Sciatic nerve (tissue), 2 donors: ENCODE measurements at places on chromosomes 7 and 10.

- no peak for DNase-seq
These were observed 2.6 kb downstream of the LRRN3 start for GRCh38 chr7:111093496-111093895.

DNA sequence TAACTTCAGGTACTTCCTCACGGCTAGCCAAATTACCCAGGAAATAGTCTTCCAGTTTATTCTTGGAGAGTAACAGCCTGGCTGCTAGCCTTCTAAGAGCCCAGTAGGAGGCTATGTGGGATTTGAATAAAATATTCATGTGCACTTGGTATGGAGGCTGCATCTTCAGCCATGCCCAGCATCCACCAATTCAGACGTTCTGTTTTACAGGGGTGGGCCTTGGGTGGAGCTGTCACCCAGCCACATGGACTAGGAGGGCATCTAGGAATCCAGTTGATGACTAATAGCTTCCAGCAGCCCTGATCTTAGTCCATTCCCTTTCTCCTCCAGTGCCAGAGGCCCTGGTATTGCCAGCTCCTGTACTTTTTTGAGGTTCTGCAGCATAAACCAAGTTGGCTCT lies 66.3 kb upstream of the ZRANB1 start:
- DNase-seq, result no peak

- no peak for DNase-seq
These were observed 2.7 kb downstream of the BAG3 start for GRCh38 chr10:119653916-119654315.

- DNase-seq, result no peak
These were observed 103.5 kb downstream of the MICALL2 start for GRCh38 chr7:1355568-1356340.

GRCh38 chr10:78876449-78876848 lies 192.3 kb upstream of the ZMIZ1 start:
- no peak for DNase-seq

GRCh38 chr10:122158362-122158761 lies 112.7 kb upstream of the BTBD16 start:
- DNase-seq, result no peak

DNA sequence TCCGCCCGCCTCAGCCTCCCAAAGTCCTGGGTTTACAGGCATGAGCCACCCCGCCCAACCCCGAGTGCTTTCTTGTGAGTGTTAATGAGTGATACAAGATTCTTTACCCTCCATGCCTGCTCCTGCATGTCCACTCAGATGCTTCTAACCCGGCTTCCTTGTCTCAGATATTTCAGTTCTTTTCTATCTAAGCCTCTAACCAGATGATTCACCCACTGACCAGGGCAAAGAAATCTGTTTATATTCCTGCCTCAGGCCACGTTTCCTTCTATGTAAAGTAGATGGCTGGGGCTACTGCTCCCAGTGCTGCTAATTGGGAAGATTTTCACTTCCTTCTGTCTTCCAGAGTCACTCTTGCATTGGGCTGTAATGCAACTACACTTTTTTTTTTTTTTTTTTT lies 395.1 kb upstream of the ANKRD30A start:
- DNase-seq, result no peak

DNA sequence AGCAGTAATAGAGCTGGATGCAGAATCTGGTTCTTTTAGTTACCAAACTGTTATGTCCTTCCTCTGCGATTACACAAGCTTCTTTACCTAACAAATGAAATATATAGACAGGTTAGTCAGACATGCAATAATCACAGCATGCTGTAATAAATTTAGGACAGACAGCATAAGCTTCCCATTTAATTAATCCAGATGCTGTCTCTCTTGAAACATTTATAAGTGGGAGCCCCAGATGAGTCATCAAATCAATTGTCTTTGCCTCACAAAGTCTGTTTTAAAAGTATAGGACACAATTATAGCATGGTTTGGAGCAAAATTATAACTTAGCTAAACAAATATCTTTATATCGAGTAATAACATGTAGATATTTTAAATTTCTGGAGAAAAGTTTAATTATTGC lies 1.6 kb downstream of the CDNF start:
- DNase-seq, result no peak

- DNase-seq, result no peak
These were observed 41.3 kb downstream of the CCDC6 start for GRCh38 chr10:59865101-59865500.

DNA sequence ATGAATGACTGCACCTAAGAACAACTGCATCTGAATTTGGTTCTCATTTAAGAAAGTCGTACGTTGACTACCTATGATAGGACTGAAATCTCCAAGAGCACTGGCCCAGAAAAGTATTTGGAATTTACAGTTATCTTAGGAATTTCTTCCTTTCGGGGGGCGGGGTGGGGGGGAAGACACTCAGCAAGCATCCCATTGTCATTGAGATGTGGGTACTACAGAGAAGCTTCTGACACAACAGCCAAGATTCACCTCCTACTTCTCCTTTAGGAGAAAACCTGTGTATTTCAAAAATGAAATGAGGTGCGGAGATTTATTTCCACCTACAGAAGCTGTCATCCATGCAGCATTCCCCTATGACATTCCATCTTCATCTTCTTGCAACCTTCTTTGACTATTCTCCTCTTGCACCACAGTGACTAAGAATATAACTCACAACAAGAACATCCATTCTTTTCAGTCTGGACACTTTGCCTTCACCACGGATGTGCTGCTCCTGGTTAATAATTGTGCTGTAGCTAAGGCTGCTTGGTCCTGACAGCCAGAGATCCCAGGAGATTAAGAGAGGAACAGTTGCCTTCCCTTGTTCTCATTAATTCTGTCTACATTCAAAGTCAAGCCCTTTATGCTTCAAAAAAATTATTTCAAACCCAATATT lies 98.4 kb upstream of the FRMD4A start:
- DNase-seq, result no peak

GRCh38 chr10:19247843-19248242 lies 199.2 kb downstream of the MALRD1 start:
- no peak for DNase-seq

- no peak for DNase-seq
These were observed 28.0 kb downstream of the GRK5 start for GRCh38 chr10:119235356-119235755.

DNA sequence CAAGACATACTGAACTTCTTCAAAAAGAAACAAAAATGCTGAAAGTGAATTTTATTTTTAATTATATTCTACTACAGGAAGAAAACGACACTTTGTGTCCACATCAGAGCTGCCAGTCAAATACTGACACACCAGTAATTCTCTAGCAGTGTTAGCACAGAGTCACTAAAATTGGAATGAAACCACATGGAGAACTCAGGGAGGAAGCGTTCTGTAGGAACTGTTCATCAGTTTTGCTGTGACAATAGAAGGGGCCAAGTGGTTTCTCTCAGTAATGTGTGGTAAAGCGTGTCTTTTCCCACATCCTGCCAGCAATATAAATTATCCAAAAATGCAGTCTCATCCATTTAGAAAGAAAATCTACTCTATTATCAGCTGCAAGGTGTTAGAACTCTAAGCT lies 683.3 kb downstream of the GRM8 start:
- DNase-seq, result no peak

GRCh38 chr7:116577320-116577871 lies 52.6 kb downstream of the CAV1 start:
- no peak for DNase-seq

DNA sequence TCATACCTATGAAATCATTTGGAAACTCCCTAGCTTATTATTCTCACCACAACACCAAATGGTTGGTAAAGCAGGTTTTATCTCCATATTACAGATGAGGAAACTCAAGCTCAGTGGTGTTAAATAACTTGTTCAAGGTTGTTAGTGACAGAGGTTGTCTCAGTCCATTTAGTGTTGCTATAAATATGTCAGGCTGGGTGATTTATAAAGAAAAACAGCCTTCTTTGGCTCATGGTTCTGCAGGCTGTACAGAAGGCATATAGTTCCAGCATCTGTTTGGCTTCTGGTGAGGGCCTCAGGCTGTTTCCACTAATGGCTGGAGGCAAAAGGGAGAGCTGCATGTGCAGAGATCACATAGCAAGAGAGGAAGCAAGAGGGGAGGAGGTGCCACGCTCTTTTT lies 96.6 kb downstream of the ZNF438 start:
- DNase-seq, result no peak
